Cardiac ventricle fibroblast (primary cell): ENCODE measurements at places on chromosomes 2 and 18. TPM values are rescaled to one million over a fixed set of nuclear protein-coding genes. Genes with fewer than 3 reads are reported as not detected.

COL5A2 gene
- 680 and 686 TPM in 2 replicates for total RNA-seq

ABCG8 gene
- not detected in 2 replicates for total RNA-seq

MAL gene
- not detected in 2 replicates for total RNA-seq

DTNA gene
- 10.0 and 10.8 TPM in 2 replicates for total RNA-seq

TP53I3 gene
- 25.2 and 26.0 TPM in 2 replicates for total RNA-seq

PRSS56 gene
- total RNA-seq, result not detected in 2 replicates

PLGLB1 gene
- 0.25 and 2.0 TPM in 2 replicates for total RNA-seq

RANBP2 gene
- 33.8 and 35.2 TPM in 2 replicates for total RNA-seq

CAPN13 gene
- not detected in 2 replicates for total RNA-seq

CMPK2 gene
- 0.31 and 3.2 TPM in 2 replicates for total RNA-seq

IL36B gene
- not detected in 2 replicates for total RNA-seq

RNASEH1 gene
- 16.5 and 19.3 TPM in 2 replicates for total RNA-seq

TMEM18 gene
- 20.9 and 28.8 TPM in 2 replicates for total RNA-seq

FOXD4L1 gene
- 0.15 TPM in 1 of 2 replicates, not detected in the other for total RNA-seq

INPP5D gene
- total RNA-seq, result 0.10 and 0.94 TPM in 2 replicates

KLF7 gene
- 10.1 and 11.1 TPM in 2 replicates for total RNA-seq

OTOS gene
- not detected in 2 replicates for total RNA-seq

PLEK gene
- not detected in 2 replicates for total RNA-seq

STAT4 gene
- total RNA-seq, result 0.20 and 0.37 TPM in 2 replicates

SERPINB4 gene
- total RNA-seq, result 1.1 TPM in 1 of 2 replicates, not detected in the other

RNF144A gene
- 4.7 and 6.9 TPM in 2 replicates for total RNA-seq

SIX2 gene
- total RNA-seq, result 130 and 146 TPM in 2 replicates

PDE11A gene
- total RNA-seq, result not detected in 2 replicates

ALK gene
- total RNA-seq, result not detected in 2 replicates

HOXD13 gene
- total RNA-seq, result not detected in 2 replicates

CPS1 gene
- total RNA-seq, result 9.1 and 10.2 TPM in 2 replicates

TET3 gene
- total RNA-seq, result 3.4 TPM in 2 replicates

RALB gene
- total RNA-seq, result 33.4 and 33.9 TPM in 2 replicates

BOK gene
- total RNA-seq, result 56.0 and 61.0 TPM in 2 replicates

EMX1 gene
- total RNA-seq, result not detected in 2 replicates

CYP27C1 gene
- total RNA-seq, result not detected in 2 replicates

VWC2L gene
- 0.10 TPM in 1 of 2 replicates, not detected in the other for total RNA-seq

NPPC gene
- total RNA-seq, result not detected in 2 replicates

ID2 gene
- 185 and 192 TPM in 2 replicates for total RNA-seq

CYP1B1 gene
- total RNA-seq, result 91.0 and 104 TPM in 2 replicates

TMEM169 gene
- 0.10 TPM in 1 of 2 replicates, not detected in the other for total RNA-seq

PCARE gene
- total RNA-seq, result not detected in 2 replicates

BUB1 gene
- 2.2 and 2.5 TPM in 2 replicates for total RNA-seq

LCT gene
- not detected in 2 replicates for total RNA-seq

SATB2 gene
- total RNA-seq, result 1.4 and 1.8 TPM in 2 replicates

TYW5 gene
- 1.8 and 3.4 TPM in 2 replicates for total RNA-seq

SERPINB2 gene
- not detected in 2 replicates for total RNA-seq

TBR1 gene
- not detected in 2 replicates for total RNA-seq

PLCD4 gene
- total RNA-seq, result 2.4 and 4.0 TPM in 2 replicates
